NCI-H69 (cell line): ENCODE measurements at places on chromosomes 1 and 21.

GRCh38 chr1:16092097-16092922 is 18.9 kb upstream of the FAM131C start:
- DNase-seq = no peak

- DNase-seq = no peak
Measured at GRCh38 chr1:93132638-93133037, 47.6 kb downstream of the TMED5 start.

DNA sequence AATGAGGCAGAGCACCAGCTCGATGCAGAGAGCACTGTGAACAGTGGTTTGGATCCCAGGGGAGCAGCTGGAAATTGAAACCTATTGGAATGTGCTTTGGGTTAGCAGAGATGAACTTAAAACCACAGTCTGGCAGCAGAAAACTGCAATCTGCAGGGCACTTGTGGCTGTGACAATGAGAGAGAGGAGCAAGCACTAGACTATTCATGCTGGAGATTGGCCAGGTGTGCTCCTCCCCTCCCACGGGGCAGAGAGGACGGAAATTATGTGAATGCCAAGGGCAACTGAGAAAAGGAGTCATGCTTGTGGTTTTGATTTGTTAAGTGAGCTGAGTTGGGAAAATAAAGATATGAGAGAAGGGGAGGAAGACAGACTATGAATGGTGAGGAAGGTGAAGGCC is 38.1 kb downstream of the HSD3B2 start:
- DNase-seq = no peak

GRCh38 chr1:51301152-51301843 is 29.1 kb downstream of the TTC39A start:
- DNase-seq = no peak

- DNase-seq = no peak
Measured at GRCh38 chr1:164662462-164662861, 103.5 kb downstream of the PBX1 start.

- no peak for DNase-seq
Measured at GRCh38 chr1:210800756-210801155, 333.2 kb downstream of the KCNH1 start.

GRCh38 chr1:173332026-173332425 is 124.9 kb upstream of the TNFSF4 start:
- DNase-seq = no peak

- no peak for DNase-seq
Measured at GRCh38 chr1:119724611-119725218, 13.0 kb downstream of the PHGDH start.

GRCh38 chr1:14800500-14801076 is 202.1 kb downstream of the KAZN start:
- DNase-seq = no peak

DNA sequence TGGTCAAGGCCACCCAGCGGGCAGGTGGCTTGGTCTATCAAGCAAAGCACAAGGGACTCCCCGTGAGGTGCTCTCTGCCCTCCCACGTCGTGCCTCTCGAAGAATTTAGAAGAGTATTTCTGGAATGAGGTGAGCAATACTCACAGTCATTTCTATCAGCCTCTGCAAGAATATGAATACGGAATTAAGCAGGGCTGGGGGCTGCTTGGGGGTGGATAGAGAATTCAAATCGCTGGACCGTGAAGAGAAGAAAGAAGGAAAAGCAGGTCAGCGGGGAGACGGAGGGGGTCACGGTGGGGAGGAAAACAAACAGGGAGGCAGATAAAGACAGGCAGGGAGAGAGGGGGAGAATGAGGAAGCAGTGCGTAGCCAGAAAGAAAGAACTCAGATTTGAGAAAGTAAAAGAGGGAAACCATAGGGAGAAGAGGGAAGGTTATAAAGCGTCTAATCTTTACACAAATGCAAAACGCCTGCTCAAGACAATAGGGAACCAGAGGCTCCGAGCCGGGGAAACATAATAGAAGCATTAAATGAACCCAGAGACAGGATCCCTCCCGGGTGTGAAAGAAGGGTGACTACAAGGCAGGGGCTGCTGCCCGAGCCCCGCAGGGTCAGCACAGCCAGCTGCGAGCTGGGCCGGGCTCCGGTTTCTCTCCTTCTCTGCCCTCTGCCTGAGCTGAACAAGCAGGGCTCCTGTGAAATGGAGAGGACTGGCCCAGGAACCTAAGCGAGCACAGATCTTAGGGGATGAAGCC is 2.1 kb upstream of the EDN2 start:
- DNase-seq = peak; percentile 45

- peak; percentile 17 for DNase-seq
Measured at GRCh38 chr21:45934554-45934953, 47.0 kb upstream of the COL6A1 start.
